ENCODE measurements at places on chromosomes 13 and 19.

GRCh38 chr13:111398196-111398595, 77.8 kb downstream of the TEX29 start:
- DNase-seq, result no peak

- DNase-seq, result no peak
Measured at GRCh38 chr19:52584736-52585440, 14.8 kb downstream of the ZNF701 start.

GRCh38 chr19:51415187-51415586, 2.3 kb downstream of the SIGLEC10 start:
- DNase-seq, result no peak

GRCh38 chr13:26255115-26255514, 1.2 kb downstream of the CDK8 start:
- no peak for DNase-seq

Data from NB4 (cell line).